SW 1271 (cell line): ENCODE measurements at places on chromosomes 6 and 20.

DNA sequence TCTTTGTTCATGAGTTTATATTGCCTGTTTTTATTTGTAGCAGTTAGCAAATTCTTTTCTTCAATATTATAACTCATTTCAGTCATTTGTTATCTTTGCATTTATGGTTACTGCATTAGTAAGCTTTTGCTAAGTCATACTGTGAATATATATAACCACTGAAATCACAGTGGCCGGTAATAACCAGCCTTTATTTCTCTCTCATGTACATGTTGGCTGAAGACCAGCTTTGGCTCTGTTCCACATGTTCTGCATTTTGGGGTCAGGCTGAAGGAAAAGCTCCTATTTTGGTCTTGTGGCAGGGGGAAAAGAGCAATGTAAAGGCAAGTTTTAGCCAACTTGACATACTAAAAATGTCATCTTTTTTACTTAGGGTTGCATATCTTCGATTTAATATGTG is 276.3 kb downstream of the BCKDHB start:
- DNase-seq, result no peak

GRCh38 chr20:18702736-18703135 is 110.8 kb upstream of the SCP2D1 start:
- DNase-seq, result no peak

DNA sequence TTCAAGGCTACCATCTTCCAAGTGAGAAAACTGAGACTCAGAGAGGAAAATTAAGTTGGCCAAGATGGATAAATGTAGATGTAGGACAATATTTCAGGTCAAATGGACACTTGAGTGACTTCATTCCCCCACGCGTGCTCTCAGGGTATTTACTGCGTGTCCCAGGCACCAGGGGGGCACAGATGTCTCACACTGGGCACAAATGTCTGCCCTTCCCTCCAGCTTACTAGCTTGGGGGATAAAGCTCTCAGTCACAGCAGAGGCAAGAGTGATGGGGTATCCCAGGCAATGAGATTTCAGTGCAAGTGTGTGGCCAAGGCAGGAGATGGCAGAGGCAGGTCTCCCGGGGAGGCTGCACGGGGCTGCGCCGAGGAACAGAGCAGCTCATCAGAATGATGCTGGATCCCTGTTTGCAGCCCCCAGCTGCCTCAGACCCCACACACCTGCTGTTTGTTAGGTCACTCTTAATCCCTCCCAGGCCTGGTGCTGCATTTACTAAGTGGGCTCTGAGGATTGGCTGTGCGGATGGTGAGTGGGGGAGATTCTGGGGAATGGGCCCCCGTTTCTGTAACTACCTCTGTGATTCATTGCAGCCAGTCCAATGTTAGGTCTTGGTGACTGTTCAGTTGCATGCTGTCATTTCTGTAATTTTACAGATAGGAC is 44.1 kb downstream of the PTK7 start:
- no peak for DNase-seq

DNA sequence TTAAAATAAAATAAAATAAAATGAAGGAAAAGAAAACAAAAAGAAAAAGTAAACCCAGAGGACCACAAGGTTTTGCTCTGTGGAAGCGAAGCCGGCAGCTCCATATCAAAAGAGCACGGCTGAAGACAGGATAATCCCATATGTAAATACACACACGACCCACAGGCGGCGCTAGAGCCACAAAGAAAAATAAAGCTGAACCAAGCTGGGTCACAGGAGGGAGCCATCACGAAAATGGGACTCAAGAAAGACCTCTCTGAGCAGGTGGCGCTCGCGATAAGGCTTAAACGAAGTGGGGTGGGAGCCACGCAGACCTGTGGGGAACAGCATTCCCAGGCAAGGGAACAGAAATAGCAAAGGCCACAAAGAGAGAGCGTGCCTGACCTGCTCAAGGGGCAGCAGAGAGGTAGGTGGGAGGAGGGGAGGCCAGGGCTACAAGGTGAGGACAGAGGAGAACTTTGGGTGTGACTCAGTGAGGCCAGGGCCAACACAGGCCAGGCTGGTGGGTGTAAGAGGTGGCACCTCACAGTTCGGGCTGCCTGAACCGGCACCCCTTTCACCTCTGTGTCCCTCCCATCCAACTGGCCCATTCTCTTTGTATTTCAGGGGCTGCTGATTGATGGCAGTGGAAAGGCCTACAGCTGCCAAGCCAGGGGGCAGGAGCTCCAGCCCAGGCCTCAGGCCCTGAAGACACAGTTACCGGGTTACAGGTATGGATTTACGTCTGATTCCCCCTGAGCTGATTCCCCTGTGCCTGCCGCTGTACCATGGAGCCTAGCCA is 26.0 kb downstream of the PTGIS start:
- peak; percentile 45 for DNase-seq

DNA sequence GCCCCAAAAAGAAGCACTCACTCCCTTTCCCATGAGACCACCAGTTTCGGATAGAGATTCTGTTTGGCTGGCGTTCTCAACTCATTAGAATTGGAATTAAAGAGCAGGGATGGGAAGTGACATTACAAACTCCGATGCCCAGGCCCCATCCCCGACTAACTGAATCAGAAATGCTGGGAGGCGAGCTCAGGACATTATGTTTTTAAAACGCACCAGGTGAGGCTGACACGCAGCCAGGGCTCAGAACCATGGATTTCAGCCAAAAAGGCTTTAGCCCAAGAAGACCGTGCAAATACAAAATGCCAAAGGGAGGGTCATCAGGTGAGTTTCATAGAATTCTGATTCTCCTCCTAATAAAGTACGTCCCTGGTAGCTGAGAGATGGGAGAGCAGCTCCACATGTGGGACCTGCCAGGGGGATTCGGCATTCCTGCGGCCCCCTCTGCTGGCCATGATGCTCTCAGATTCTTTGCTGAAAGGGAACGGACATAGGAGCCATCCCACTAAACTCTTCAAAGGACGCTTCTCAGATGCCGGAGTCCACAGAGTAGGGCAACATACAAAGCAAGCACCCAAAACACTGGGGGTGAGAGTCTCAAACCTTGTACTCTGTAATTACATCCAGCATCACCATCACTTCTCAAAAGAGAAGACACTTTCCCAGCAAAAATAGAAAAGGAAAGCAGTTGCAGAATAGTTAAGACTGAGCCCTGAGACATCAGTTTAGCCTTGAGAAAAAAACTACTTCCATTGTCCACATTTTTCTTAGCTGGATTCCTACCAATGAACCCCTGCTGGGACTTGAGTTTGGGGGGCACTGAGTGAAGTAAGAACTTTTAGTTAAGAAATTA is 205.2 kb downstream of the BMP7 start:
- DNase-seq, result peak; percentile 23

DNA sequence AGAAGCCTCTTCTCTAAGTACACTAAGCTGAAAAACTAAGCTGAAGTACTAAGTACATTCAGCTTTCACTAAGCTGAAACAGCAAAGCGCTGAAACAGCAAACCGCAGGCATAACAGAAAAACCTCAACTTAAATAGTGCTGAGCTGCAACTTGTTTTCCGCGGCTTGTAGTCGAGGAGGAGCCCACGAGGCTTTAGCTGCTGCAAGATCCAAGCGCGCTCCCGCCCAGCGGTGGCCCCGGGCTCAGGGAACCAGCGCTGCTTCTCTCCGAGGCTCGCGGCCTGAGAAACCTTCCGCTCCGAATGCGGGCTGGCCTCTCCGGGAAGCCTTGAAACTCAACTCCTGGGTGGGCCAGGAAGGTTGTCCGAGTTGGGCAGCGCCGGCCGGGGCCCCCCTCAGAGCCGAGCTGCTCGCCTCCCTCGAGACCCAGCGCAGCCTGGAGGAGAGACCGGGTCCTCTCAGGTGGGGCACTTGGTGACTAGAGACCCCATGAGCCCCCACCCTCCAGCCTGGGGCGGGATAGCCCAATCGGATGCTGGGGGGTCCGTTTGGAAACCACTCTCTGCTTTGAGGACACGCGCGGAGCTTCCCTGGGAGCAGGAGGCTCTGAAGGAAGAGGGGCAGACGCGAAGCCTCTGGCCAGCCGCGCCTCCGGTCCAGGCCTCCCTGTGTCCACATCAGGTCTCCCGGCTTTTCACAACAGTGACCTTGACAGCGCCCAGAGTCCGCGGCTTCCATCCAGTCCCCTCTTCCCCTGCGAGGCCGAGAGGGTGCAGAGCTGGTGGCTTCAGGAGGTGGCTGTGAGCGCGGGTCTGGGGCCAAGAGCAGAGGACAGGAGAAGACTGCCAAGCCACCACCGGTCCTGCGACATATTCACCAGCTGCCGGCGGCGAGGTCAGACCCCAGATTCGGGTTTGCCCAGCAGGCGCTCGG is 38.1 kb upstream of the HLA-E start:
- DNase-seq, result no peak

DNA sequence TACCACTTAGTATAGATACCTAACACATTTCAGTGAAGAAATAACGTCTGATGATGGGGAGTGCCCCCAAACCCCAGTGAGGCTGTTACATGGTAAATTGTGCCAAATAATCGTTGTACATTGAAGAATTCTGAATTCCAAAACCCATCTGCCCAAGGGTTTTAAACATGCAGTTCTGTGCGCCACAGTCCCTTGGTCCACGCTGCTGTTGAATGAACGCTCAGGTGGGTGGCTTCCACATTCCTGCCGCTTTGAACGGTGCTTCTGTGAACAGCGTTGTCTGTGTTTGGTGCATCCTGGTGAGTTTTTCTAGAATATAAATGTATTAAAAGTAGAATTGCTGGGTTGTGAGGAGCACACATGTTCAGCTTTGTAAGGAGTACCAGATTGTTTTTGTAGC is 2.9 kb downstream of the GID8 start:
- no peak for DNase-seq

DNA sequence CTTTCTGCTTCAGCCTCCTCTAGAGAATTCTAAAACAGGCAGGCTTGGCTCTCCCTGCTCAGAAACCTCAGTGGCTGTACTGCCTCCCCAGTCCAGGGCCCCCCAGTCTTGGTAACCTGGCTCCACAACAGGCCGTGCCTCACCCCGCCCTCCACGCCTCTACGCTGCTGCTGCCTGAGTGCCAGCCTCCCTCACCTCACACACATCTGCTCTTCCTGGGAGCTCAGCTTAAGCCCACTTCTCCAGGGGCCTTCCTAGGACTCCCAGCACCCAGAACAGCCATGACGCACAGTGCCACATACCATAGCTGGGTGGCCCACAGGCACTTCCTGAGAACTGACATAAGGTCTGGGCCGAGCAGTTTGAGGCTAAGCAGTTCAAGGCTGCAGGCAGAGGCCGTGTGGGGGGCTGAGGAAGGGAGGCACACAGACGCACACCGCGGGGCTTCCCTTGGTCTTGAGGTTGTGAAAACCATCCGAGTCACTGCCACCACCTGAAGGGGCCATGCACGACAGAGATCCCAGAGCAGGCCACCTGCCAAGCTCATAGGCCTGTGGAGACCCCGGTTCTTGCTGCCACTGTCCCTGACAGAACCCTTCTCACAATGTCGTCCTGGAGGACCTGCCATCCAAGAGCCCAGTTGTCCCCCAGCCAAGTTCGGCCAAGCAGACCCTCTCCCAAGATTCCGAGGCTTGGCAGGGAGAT is 42.6 kb downstream of the DSTN start:
- peak; percentile 18 for DNase-seq

DNA sequence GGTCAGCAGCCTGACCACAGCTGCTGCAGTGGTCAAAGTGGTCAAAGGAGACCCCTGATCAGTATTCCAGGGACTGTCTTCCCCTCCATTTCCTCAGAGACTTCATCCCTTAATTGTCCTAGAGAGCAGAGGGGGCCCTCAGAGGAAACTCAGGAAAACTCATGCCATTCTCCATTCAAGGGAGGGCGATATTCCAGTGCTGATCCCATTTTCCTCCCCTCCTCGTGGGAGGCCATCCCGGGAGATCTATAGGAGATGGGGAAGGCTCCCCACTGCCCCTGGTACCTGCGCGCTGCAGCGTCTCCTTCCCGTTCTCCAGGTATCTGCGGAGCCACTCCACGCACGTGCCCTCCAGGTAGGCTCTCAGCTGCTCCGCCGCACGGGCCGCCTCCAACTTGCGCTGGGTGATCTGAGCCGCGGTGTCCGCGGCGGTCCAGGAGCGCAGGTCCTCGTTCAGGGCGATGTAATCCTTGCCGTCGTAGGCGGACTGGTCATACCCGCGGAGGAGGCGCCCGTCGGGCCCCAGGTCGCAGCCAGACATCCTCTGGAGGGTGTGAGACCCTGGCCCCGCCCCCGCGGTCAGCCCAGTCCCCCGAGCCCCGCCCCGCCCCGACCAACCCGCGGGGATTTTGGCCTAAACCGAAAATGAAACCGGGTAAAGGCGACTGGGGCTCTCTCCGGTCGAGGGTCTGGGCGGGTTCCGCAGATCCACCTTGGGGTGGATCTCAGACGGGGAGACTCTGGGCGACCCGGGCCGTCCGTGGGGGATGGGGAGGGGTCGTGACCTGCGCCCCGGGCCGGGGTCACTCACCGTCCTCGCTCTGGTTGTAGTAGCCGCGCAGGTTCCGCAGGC is 878 bp downstream of the HLA-C start:
- DNase-seq, result peak; percentile 31

GRCh38 chr6:72855471-72855870 is 233.6 kb downstream of the KCNQ5 start:
- DNase-seq, result no peak

GRCh38 chr6:25316626-25317025 is 37.5 kb downstream of the CARMIL1 start:
- no peak for DNase-seq

DNA sequence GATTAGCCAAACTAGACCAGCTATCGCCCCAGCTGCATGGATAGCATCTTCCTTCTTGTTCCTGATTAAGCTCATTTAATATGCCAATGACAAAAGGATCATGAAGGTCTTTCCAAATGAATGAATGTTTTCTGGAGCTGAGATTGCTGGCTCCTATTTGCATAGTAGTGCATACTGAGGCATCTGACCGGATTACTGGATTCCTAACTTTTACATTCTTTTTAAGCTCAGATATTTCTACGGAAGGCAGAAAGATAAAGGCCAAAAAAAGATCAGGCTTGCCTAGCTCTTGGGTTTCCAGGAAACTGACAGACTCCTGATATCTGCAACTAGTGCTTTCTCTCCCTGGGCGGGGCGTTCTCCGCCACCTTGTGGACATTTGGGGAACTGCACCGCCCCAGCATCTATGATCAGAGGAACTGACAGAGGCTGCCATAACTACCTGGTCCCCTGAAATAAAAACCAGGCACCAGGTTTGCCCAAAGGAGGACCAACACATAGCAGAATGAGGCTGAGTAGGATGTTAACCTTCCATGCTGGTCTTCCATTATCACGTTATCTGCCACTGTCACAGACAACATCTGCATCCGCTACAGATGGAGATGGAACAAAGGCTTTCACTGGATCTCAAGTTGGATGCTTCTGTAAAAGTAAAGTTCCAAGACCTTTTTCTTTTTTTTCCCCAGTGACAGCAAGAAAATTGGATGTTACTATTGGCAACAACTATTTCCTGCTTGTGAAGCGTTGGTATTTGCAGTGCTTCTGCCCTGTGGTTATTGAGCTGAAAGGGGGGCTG is 33.2 kb downstream of the NT5E start:
- DNase-seq, result peak; percentile 57

DNA sequence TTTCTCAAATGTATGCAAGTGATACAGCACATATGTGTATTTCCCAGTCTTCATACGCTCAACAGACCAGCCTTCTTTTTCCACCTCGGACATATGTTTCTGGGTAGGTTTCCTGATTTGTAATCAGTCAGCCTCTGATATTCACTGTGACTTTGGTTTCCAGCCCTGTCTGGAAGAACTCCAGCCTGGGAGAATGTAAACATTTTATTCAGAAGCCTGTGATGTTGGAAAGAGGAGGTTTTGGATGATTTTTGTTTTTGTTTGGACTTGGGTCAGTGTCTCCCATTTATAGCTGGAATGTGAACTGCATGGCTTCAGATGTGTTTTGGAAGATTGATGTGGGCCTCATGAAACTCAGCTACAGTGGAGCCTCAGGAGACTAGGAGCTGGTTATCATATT is 172.2 kb upstream of the CENPW start:
- no peak for DNase-seq

- no peak for DNase-seq
Observed at GRCh38 chr6:46555129-46555528, 63.9 kb upstream of the RCAN2 start.

GRCh38 chr20:38387953-38388352 is 41.7 kb downstream of the LBP start:
- no peak for DNase-seq
